Stimulated activated CD8-positive, alpha-beta memory T cell treated with anti-CD3 and anti-CD28 coated beads, Interleukin-2, amount 100 ng/mL, for 48 hours (primary cell): ENCODE measurements at places on chromosomes 3 and 15.

GRCh38 chr3:162777118-162777517 is 1280.5 kb downstream of the OTOL1 start:
- no peak for DNase-seq

DNA sequence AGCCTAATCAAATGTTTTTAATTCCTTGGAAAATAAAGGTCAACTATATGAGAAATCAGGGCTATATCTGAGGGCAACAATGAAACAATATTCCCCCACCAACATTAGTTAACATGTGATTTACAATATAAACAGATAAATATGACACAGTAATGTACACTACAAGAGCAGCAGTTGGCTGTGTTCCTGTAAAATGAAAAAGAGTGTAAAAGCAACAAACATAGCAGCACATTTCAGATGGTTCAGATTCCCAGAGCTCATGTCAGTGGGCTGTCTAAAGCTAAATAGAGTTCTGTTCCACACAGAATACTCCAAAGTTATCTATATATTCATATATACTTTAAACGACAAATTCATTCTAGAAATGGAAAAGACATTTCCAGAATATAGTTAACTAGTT is 42.6 kb downstream of the ANKRD28 start:
- DNase-seq = no peak

DNA sequence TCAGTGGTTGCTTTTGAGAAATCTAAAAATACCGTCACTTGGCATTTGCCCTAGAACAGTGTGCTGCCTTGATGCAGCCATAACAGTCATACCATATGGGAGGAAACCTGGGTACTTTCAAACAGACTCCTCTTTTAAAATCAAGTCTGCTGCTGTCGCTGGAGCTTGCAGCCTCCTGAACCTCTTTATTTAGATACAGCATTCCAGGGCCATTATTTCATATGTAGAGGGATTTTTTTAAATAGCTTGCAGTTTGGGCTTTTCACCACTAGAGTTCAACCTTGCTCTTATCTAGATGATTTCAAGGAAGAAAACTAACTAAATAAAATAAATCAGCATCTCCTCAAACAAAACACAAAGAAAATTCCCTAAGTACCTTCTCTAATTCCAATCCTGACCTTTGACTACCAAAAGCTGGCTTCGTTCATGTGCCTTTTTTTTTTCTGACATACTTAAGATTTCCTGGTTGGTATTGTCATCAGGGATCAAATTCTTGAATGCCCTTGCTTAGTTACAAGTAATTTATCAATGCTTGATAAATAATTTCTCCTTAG is 111.6 kb downstream of the KBTBD8 start:
- DNase-seq = no peak

DNA sequence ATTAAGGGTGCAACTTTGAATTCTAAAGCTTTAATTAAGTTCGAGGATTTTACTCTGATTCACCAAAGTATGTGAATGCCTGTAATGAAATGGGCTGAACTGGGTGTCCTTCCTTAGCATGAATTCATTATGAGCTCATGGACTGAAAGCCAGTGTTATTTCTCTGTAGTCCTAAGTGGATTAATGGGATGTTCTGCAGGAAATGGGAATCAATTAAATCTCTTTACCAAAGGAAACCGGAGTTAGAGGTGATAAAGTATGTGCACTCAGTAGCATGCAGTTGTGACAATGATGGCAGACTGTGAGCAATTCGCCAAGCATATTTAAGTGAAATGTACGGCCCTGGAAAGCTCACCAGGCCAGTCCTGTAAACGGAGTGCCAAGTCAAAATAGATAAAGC is 138.7 kb downstream of the CHL1 start:
- no peak for DNase-seq

DNA sequence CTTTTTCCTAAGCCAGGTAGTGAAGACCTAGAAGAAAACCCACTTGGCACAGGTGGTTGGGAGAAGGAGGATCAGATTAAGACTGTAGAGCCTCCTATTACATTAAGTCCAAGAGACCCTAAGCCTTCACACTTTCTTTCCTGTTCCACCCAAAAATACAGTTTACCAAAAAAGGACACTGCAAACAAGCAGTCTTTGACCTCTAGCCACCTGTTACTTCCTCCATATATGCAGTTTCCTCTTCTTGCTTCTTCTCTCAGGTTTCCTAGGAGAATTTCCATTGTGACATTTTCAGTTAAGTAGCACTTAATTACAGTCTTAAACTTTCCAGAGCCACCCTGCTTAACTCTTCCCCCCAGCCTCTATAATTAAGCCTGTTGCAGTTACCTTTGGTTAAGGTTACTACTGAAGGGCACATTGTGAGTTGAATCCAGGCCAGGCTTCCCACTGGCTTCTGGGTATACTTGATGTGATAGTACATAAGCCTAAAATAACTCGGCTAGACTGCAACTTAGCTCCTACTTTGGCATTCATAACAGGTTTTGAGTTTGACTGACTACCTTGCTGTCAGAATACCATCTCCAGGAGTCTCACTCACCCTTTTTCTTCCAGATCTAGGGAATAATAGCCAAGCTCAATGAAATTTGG is 114.2 kb upstream of the UMPS start:
- DNase-seq = no peak

- DNase-seq = no peak
Observed at GRCh38 chr3:62562596-62562995, 189.2 kb upstream of the FEZF2 start.
